ENCODE measurements at places on chromosomes 5 and 9.

DNA sequence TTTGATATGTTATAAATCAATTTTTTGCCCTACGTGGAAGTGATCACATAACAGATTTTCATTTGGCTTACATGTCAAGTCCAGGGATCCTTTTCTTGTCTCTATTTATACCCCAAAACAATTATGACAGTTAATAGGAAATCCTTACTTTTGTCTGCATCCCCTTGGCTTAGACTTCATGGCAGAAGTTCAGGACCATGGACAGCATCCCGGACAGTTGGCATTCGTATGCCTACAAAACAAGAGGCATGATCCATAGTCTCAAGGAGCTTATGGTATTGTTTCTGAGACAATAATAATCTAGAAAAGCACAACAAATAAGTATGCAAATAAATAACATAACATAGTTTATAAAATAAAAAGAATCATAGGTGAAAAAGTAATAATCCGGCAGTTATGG lies 214.3 kb upstream of the GRIA1 start:
- DNase-seq: no peak

GRCh38 chr9:94819161-94819687 lies 92.7 kb downstream of the AOPEP start:
- no peak for DNase-seq

DNA sequence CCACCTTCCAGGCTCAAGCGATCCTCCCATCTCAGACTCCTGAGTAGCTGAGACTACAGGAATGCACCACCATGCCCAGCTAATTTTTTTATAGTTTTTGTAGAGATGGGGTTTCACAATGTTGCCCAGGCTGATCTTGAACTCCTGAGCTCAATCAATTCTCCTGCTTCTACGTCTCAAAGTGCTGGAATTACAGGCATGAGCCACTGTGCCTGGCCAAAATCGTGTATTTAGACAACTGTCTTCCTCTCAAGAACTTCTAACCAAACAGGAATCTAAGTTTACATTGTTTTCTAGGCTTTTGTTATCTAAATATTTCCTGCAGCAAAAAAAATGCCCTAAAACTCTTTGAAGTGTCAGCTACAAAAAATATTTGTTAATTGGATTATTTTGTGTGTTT lies 78.8 kb downstream of the NLN start:
- no peak for DNase-seq

GRCh38 chr5:75756981-75757380 lies 39.7 kb upstream of the POC5 start:
- no peak for DNase-seq

DNA sequence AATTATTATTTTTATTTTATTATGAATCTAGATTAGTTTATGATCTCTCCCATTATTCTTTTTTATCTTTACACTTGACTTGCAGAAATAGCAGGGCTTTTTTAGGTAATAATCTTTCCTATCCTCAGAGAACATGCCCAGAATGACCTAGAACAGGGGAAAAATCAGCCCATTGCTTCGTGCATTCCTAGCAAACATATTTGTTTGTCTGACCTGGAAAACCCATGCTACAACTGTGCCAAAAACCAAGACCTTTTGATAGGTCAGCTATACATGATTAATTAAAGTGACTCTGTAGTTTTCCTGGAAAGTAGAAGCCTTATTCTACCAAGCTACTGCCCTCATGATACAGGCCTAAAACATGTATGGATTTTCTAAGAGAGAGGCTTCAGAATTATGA lies 24.1 kb upstream of the CCDC112 start:
- DNase-seq: no peak

DNA sequence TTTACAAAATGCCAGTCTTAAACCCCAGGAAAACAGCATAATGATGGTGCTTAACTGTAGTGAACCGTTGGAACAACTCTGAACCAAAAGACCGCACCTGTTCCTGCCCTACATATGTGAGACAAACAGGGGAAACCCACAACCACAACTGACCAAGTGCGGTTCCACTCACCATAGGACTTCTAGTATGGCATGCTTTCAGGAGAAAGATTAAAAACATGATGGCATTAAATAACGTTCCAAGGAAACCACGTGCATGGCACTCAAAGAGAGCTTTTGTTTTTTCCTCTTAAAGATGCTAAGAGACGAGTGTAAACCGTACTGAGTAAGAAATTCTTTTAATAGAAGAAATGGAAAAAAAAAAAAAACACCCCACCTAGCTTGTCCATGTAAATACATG lies 119.8 kb downstream of the SSBP2 start:
- no peak for DNase-seq

GRCh38 chr9:18668944-18669343 lies 195.0 kb downstream of the ADAMTSL1 start:
- no peak for DNase-seq

DNA sequence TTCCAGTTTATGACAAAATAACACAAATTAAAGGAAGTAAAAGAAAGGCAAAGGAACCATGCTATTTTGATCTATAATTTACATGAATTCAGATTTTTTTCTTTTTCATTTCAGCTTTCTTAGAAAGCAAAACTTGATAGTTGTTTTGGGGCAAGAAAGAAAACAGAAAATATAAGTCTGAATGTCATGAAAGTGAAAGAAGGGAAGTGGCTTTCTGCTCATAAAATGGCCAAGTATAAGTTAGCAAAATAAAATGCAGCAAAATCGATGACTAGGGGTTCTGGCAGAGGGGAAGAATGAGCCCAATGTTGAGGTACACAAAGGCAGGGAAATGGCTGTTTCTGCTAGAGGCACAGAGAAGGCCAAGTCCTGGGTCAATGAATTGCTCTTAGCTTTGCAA lies 3.0 kb upstream of the IFNW1 start:
- no peak for DNase-seq

GRCh38 chr5:174610968-174611367 lies 113.4 kb upstream of the MSX2 start:
- DNase-seq: no peak

GRCh38 chr5:140978260-140978659 lies 12.0 kb downstream of the PCDHAC2 start:
- DNase-seq: no peak

DNA sequence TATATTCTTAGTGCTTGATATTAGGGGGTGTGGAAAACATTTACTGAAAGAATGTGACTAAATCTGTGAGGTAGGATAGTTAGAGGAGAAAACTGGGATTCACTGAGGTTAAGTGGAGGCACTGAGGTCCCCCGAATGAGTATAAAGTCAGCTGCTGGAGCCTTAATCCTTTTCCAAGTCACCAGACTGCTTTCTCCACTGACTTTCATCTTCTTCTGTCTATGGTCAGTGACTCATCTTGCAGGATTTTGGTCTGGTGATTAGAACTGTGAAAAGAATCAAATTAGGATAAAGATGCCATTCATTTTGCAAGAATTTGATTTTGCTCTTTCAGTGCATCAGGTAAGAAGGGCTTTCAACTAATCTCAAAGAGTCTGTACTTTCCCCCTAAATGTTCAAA lies 89.3 kb upstream of the ALDH1A1 start:
- DNase-seq: no peak

GRCh38 chr5:170427672-170428236 lies 38.6 kb upstream of the KCNMB1 start:
- no peak for DNase-seq

DNA sequence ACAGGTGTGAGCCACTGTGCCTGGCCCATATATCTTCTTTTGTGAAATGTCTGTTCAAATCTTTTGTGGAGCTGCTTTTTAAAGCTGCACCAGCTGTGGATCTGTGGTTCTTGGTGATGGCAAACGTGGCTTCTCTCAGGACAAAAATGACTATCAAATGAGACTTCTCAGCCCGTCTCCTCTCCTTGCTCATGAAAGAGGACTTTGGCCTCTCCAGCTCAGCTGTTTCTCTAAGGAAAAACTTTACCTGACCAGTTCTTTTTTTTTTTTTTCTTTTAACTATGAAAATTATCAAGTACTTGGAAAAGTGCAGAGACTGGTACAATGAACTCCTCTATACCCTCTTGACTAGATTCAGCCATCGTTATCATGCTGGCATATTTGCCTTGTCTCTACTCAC lies 44.8 kb downstream of the RALGPS1 start:
- DNase-seq: no peak

GRCh38 chr5:95448789-95449188 lies 57.6 kb downstream of the FAM81B start:
- DNase-seq: no peak
